ENCODE measurements at places on chromosomes 2 and 18. TPM values are rescaled to one million over a fixed set of nuclear protein-coding genes. Genes with fewer than 3 reads are reported as not detected.

Gene C2orf92
- total RNA-seq, result 4.0 TPM

Gene PKDCC
- total RNA-seq, result not detected

Gene SLC66A3
- total RNA-seq, result 16.9 TPM

Gene CYP27A1
- not detected for total RNA-seq

Gene HMSD
- 0.26 TPM for total RNA-seq

Gene ARHGAP25
- 68.7 TPM for total RNA-seq

Gene DNAJC10
- total RNA-seq, result 41.4 TPM

Gene ARHGEF33
- not detected for total RNA-seq

Gene SNED1
- total RNA-seq, result 3.5 TPM

Gene MOCOS
- total RNA-seq, result 0.47 TPM

Gene SKOR2
- not detected for total RNA-seq

Gene CFAP53
- 0.21 TPM for total RNA-seq

Gene CHRND
- not detected for total RNA-seq

Gene C18orf32
- total RNA-seq, result 14.9 TPM

Gene IL37
- total RNA-seq, result not detected

Gene RNU2-63P
- 4.5 TPM for total RNA-seq

Gene PSD4
- total RNA-seq, result 404 TPM
